ENCODE measurements at places on chromosomes 16 and 17.

DNA sequence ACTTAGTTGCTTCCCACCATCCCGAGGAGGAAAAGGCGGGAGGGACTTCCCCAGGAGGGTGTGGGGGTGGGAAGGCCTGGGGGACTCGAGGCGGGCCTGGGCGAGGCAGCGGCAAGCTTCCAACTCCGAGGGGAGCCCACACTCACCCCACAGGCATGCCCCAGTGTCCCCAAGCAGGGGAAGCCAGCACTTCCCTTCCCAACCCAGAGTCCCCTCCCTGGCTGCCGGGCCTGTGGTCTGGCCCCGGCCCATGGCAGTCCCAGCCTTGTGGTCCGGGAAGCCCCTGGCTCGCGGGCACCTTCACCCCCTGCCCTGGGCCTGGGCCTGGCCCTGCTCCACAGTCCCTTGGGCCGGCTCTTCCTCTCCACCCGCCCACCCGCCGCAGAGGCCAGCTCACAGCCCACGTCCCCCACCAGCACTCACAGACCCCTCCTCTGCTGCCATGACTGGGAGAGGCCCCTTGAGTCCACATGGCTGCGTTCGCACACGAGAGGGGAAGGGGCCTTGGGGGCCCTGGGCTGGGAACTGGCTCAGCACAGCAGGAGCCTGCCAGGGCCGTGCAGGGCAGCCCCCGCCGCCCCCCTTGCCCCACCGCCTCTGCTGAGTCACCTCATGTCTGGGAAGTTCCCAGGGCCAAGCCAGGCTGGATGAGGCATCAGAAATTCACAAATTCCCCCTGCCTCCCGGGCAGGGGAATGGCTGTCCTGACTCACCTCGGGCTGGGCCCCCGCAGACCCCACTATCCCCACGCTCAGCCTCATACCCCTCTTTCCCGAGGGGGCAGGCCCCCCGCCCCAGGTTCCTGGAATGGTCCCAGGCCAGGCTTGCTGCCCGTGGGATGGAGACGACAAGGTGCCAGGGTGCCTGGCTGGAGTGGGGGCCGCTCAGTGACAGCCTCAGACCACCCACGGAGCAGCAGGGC, 27.8 kb downstream of the BAHCC1 start:
- H3K27me3 ChIP-seq: no peaks in the 10 kb centered on the region
- peaks cover 11% of the 10 kb centered on the region for H3K4me1 ChIP-seq
- H3K4me3 ChIP-seq: no peak overlapping the region
- peak overlapping the region; percentile 64 for H3K27ac ChIP-seq
- no peaks in the 10 kb centered on the region for H3K36me3 ChIP-seq
- DNase-seq: peak; percentile 56

DNA sequence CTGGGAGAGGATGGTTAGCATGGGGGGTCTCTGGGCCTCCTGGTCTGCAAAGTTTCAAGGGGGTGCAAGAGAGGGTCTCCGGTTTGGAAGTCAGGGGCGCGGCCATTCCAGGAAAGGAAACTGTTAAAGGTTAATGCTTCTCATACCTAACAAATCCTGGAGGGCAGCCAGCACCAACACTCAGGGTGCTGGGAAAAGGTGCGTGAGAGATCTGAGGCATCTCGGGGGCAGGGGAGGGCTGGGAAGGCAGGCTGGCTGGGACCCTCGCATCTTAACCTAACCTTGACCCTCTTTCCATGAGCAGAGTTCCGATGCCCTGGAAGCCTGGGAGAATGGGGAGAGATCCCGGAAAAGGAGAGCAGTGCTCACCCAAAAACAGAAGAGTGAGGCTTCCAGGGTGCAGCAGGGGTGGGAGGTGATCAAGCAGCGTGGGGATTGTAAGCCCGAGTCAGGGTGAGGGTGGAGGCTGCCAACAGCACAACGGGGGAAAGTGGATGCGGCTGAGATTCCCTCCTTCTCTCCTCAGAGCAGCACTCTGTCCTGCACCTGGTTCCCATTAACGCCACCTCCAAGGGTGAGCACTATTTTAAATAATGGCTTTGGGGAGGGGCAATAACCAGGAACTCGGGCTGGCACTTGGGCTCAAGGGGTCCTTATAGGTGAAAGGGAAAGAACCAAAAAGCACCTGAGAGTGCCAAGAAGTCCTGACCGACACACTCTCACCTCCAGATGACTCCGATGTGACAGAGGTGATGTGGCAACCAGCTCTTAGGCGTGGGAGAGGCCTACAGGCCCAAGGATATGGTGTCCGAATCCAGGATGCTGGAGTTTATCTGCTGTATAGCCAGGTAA, 996 bp downstream of the TNFSF13 start:
- H3K27ac ChIP-seq: peak overlapping the region; percentile 98
- DNase-seq: no peak
- peaks cover 6% of the 10 kb centered on the region for H3K36me3 ChIP-seq
- H3K4me1 ChIP-seq: peaks cover 54% of the 10 kb centered on the region
- H3K4me3 ChIP-seq: peak overlapping the region; percentile 93
- H3K27me3 ChIP-seq: no peaks in the 10 kb centered on the region

GRCh38 chr16:68640972-68641371, 4.1 kb upstream of the CDH3 start:
- DNase-seq: no peak
- no peaks in the 10 kb centered on the region for H3K36me3 ChIP-seq
- H3K27me3 ChIP-seq: peaks cover 3% of the 10 kb centered on the region
- no peak overlapping the region for H3K27ac ChIP-seq
- H3K4me1 ChIP-seq: peaks cover 23% of the 10 kb centered on the region

DNA sequence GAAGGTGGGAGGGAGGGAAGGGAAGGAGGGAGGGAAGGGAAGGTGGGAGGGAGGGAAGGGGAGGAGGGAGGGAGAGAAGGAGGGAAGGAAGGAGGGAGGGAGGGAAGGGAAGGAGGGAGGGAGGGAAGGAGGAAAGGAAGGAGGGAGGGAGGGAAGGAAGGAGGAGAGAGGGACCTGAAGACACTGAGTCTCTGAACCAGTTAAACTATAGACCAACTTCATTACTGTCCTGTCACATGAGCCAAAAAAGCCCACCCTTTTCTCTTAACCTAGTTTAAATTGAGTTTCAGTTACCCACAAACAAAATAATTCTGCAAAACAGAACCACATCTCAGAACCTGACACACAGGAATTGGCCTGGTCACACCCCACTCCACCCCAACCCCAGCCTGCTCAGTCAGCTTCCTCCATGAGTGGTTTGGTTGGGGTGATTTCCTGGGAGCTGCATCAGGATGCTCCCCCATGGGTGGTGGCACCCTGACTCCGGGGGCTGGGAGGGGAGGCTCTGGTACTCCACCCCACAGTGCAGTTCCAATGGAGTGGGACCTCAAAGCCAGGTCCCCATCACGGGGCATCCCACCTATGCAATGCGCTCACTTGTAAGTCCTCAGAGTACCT, 4.7 kb upstream of the PRR29 start:
- peaks cover 12% of the 10 kb centered on the region for H3K4me1 ChIP-seq
- no peaks in the 10 kb centered on the region for H3K36me3 ChIP-seq
- no peak overlapping the region for H3K4me3 ChIP-seq
- H3K27ac ChIP-seq: no peak overlapping the region
- DNase-seq: no peak

GRCh38 chr17:59387351-59388068, 56.1 kb downstream of the YPEL2 start:
- no peak for DNase-seq
- H3K27me3 ChIP-seq: no peaks in the 10 kb centered on the region
- H3K27ac ChIP-seq: peak overlapping the region; percentile 76
- peaks cover 8% of the 10 kb centered on the region for H3K36me3 ChIP-seq

- DNase-seq: no peak
- H3K36me3 ChIP-seq: peaks cover 2% of the 10 kb centered on the region
- peaks cover 6% of the 10 kb centered on the region for H3K27me3 ChIP-seq
- no peak overlapping the region for H3K27ac ChIP-seq
- no peaks in the 10 kb centered on the region for H3K4me1 ChIP-seq
- H3K4me3 ChIP-seq: no peak overlapping the region
Observed at GRCh38 chr17:61627125-61627524, 36.1 kb upstream of the NACA2 start.

DNA sequence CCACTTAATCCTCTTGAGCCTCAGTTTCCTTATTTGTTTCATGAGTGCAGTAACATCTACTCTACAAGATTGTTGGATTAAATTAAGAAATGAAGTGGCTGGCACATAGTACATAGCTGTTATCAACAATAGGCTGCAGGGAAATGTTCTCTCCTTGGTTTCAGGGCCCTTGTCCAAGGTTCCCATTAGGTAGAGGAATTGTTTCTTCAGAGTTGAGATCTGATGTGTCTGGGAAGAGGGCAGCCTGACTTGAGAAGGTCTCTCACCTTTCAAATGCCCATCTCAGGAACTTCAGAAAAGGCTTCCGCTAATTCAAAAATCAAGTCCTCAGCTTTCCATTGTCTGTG, 87.6 kb downstream of the RAB11FIP4 start:
- H3K27me3 ChIP-seq: peaks cover 9% of the 10 kb centered on the region
- no peaks in the 10 kb centered on the region for H3K4me1 ChIP-seq
- no peak overlapping the region for H3K4me3 ChIP-seq
- H3K36me3 ChIP-seq: no peaks in the 10 kb centered on the region

DNA sequence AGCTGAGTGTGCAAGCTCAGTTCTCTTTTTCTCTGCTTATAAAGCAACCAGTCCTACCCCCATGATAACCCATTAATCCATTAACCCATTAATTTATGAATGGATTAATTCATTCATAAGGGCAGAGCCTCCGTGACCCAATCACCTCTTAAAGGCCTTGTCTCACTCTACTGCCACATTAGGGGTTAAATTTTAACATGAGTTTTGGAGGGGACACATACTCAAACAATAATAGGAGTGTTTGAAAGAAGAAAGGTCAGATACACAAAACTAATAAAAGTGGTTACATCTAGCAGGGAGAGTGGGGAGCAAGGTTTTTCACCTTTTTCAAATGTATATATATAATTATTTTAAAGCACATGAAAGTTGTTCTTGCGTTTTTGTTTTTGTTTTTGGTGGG, 6.8 kb downstream of the VMP1 start:
- H3K4me1 ChIP-seq: peaks cover 5% of the 10 kb centered on the region
- H3K36me3 ChIP-seq: no peaks in the 10 kb centered on the region
- H3K27ac ChIP-seq: no peak overlapping the region
- no peak overlapping the region for H3K4me3 ChIP-seq

- DNase-seq: no peak
- H3K4me3 ChIP-seq: peak overlapping the region; percentile 98
- no peaks in the 10 kb centered on the region for H3K27me3 ChIP-seq
- peaks cover 60% of the 10 kb centered on the region for H3K4me1 ChIP-seq
Observed at GRCh38 chr17:77373299-77374169, 232.8 kb downstream of the SEC14L1 start.

GRCh38 chr17:40061609-40062038, 1.1 kb upstream of the THRA start:
- H3K4me1 ChIP-seq: peaks cover 34% of the 10 kb centered on the region
- DNase-seq: no peak
- peak overlapping the region; percentile 80 for H3K4me3 ChIP-seq
- H3K36me3 ChIP-seq: no peaks in the 10 kb centered on the region
- H3K27me3 ChIP-seq: peaks cover 15% of the 10 kb centered on the region

Measured in mesothelial cell of epicardium (in vitro differentiated cells).